ENCODE measurements at places on chromosomes 3 and 15.

DNA sequence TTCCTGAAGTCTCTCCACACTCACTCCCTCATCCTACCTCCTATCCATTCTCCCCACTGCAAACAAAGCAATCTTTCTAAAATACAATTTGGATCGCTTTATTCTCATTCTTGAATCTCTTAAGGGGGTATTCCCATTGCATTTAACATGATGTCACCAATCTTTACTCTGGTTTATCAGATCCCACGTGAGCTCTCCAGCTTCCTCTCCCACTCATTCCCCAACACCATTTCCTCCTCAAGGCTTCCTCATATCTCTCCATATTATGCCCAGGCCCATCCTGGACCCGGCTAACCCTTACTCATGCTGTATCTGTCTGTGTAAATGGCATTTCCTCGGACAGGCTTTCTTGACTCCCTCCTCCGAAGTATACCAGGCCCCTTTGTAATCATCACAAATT lies 165.0 kb downstream of the CD47 start:
- no peak for DNase-seq

- no peak for DNase-seq
Measured at GRCh38 chr3:38000965-38001455, 10.4 kb downstream of the VILL start.

DNA sequence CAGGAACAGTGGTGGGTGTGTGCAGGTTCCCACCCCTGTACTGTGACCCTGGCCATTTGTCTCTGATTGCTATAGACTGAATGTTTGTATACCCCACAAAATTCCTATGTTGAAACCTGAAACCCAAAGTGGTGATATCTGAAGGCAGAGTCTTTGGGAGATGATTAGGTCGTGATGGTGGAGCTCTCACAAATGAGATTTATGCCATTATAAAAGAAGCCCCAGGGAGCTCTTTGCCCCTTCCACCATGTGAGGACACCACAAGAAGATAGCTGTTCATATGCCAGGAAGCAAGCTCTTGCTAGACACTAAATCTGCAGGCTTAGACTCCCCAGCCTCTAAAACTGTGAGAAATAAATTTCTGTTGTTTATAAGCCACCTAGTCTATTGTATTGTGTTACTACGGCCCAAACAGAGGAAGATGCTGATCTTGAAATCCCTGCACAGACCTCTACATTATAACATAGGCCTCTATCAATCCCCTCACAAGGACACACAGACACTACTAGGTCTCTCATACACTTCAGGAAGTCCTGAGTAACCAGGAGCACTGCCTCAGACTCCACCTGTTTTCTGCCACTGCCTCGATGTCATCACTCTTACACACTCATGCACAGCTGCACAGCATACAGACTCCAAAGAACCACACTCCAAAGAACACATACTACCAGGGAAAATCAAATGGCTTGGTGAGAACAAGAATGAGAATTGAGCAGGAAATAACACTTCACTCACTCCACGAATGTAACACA lies 14.7 kb downstream of the IGSF11 start:
- DNase-seq = no peak

DNA sequence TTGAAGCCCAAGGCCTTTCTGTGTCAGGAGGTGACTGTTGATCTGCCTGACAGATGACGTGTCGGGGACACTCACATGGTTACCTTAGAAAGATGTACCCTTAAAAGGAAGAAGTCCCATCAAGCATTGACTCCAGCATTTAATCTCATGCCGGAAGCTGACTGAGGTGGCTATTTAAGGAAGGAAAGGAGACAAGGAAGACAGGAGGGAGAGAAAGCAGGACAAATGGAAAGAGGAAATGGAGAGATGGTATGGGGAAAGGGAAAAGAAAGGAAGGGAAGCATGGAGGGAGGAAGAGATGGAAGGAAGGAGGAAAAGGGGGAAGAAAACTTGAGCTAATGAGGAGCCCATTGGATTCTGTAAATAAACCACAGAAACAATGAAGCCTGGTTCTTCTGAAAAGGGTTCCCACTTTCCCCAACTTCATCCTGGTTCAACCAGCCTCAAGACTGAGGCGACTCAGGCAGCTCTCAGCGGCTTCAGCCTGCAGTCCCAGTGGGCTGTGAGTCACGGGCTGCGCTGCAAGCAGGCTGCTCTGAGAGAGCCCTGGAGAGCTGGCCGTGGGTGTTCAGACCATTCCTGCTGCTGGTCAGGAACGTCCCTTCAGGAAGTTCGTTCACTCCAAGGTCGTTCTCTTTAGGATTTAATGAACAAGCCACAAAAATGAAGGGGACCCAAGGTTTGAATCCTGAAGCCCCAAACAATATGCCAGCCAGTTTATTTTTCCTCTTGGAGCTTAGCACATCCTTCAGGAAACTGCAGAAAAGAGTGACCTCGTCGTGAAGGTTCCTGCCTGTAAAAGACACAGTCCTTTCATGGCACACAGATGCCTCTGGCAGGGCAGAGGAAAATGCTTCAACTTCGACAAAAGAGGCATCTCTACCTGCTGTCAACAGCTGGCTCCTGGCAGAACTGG lies 69.6 kb upstream of the THBS1 start:
- DNase-seq = no peak

DNA sequence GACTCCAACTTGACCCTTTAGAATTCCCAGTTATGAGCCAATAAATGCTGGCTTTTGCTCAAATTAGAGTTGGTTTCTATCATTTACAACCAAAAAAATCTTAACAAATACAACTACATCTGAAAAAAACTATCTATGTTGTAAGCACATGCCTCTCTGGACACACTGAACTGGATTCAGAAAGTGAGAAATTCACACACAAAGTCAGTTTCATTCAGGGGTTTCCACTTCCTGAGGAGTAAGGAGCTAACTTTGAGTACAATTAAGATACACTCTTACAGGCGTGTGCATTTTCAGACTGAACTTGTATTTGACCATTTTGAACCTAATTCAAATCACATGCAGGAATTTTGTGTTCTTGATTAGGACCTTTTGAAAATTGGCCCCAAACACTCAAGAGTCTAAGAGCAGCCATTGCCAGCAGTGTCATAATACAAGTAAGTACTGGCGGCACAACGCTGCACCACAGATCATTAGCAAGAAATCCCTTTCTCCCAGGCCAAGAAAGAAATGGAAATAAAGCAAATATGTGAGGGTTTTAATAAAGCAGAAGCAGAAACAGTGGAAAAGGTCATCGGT lies 31.2 kb downstream of the LINS1 start:
- no peak for DNase-seq

DNA sequence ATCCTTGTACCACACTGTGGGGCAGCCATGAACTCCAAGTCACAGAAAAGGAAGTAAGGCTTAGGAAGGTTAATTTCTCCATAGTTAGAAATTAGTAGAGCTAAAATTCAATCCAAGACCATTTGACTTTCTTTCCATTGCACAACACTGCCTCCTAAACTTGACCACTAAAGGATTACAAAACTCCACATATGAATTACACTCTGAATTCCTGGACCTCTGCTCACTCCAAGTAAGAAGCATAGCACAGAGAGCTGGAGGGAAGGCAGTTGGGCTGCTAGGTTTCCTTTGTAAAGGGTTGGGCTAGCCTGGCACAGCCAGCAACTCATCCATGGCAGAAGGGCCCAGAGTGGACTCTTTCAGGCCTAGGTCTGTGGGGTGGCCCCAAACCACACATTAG lies 134.4 kb downstream of the MYLK start:
- no peak for DNase-seq

DNA sequence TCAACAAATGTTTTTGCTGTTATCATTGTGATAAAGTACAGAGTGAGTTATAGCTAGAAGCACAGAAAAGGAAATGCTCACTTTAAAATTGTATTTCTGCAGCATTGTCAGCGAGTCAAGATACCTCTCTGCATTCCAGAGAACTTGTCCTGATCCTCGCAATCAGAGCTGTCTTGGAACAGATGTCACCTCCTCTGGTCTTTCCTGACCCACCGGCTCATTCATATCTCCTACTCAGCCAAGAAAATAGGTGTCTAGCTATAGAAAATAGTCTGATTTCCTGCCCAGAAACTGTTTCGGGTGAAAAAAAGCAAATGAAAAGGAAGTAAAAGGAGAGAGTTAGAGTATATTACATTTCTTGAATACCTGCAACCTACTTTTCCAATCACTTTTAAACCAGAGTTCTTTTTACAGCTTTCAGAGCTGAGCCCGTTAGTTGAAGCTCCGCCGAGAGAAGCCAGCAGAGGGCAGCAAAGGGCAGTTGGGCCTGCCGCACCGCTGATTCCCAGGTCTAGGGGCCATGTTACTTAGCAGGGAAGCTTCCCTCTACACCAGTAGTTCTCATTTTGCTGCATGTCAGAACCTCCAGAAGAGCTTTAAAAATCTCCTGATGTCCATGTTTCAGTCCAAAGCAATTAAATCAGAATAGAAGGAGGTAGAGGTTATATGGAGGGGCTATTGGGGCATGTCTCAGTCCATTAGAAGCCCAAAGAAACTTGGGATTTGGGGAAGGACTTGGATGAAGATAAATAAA lies 185.7 kb upstream of the THRB start:
- DNase-seq = no peak

GRCh38 chr3:184481984-184482671 lies 79.5 kb upstream of the EPHB3 start:
- no peak for DNase-seq

DNA sequence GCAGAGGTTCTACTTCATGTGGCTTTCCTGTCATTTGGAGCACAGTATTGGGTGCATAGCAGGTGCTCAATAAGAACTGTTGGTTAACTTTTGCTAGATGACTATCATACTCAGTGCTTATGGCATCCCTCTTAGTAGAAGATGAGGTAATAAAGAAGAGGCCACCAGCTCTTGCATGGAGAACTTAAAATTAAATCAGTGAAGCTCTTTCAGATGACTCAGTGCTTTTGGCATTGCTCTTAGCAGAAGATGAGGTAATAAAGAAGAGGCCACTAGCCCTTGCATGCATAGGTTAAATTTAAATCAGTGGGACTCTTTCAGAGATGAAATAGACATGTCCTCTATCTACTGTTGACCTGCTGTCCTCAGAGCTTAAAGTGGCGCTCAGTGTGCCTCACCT lies 109.4 kb upstream of the FGF7 start:
- DNase-seq = no peak
